ENCODE measurements at places on chromosomes 3 and 15. TPM values are rescaled to one million over a fixed set of nuclear protein-coding genes. Genes with fewer than 3 reads are reported as not detected.

Gene ZNF662
- 18.1 TPM for total RNA-seq

Gene BNC1
- total RNA-seq: 0.13 TPM

Gene CLDN1
- 4.5 TPM for total RNA-seq

Gene PLSCR4
- total RNA-seq: 69.7 TPM

Gene CNTN6
- 0.48 TPM for total RNA-seq

Gene PCSK6
- 11.2 TPM for total RNA-seq
